Stimulated activated CD8-positive, alpha-beta memory T cell treated with anti-CD3 and anti-CD28 coated beads, Interleukin-7, amount 100 ng/mL, for 1 hour (primary cell): ENCODE measurements at places on chromosomes 5 and 9.

- no peak for DNase-seq
These were observed 1.2 kb downstream of the JMY start for GRCh38 chr5:79236970-79237739.

- no peak for DNase-seq
These were observed 1.5 kb downstream of the CTNNA1 start for GRCh38 chr5:138754699-138755057.

DNA sequence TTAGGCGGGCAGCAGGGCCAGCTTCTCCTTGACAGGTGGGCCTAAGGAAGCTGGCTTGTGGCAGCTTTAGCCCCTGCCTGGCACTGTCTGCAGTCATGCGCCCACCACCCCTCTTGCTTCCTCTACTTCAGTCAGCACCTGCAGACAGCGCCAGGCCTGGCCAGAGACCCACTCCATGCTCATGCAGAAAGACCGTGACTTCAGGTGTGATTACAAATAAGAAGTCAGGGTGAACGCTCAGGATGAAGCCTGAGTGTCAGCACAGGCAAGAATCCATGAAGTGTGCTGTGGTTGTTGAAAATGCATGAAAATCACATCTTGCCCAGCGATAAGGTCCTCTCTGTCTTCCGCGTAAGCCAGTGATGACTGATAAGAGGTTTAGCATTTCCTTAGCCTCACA, 3.4 kb downstream of the CSF2 start:
- DNase-seq: no peak

DNA sequence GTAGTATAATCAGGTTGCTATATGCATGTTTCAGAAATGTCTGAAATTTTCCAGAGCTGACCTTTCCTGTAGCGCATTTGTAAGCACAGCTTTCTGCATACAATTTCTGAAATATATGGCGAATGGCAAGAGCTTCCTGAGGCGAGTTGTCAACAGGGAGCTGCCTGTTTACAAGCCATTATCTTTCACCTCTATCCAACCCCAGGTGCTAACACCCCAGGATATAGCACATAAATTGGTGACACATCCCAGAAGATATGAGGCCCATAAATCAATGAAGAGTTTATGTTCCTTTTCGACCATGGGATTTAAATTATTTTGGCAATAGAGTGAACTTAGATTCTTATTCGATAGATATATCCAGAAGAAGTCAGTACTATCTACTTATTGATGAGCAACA, 379.8 kb downstream of the KDM4C start:
- no peak for DNase-seq
